ENCODE measurements at places on chromosomes 16 and 17.

DNA sequence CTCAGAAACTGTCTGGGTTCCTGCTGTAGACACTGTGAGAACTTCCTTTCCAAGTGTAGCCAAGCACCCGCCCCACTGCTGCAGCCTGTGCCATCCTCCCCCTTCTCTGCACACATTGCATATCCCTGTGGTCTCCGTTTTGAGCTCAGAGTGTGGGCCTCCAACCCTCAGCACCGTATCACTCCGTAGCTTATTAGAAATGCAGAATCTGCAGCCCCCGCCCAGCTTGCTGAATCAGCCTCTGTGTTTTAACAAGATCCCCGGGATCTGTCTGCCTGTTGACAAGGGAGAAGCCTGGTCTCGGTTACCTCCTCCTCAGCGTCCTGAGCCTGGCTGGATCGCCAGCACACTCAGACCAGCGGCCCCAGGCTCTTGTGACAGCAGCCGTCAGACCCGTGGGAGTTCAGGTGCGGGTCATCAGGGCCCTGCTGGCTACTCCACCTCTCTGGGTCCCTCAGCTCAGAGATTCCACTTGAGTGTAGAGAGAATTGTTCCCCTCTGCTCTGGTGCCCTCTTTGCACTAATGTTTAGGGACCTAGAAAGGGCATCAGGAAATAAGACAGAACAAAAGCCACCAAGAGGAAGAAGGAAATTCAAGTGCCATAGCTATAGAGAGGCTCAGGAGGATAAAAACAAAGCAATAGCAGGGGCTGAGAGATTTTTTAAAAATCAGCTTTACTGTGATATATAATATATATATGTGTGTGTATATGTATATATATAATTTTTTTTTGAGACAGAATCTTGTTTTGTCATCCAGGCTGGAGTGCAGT, 92.3 kb downstream of the PITPNC1 start:
- DNase-seq = peak; percentile 76

GRCh38 chr17:32495359-32496231, 8.8 kb downstream of the CDK5R1 start:
- DNase-seq = peak; percentile 66

DNA sequence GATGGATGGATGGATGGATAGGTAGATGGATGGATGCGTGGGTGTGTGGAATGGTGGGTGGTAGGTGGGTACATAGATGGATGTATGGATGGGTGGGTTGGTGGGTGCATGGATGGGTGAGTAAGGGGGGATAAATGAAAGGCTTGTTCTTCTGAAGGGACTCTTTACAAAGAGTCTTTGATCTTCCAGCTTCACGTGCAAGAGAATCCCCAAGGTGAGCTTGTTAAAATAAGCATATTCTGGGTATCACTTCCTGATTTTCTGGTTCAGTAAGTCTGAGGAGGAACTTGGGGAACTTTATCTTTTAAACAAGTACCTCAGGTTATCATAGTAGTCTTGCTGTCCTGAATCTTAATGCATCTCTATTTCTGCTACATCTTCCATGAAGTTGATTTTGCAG, 639.1 kb downstream of the MAF start:
- no peak for DNase-seq

DNA sequence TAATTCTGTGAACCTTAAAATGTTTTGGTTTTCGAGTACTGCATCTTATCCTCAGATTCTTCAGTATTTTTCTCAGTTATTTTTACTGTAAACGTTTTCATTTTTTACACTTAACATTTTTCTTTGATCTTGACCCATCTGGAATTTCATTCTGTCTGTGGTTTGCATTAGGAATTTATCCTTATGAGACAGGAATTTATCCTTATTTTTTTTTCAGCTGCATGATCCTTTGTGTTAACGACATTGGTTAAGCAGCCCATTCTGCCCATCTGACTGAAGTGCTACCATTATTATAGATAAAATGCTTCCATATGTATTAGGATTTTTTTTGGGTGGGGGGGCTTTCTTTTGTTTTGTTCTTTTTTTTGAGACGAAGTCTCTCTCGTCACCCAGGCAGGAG, 41.0 kb downstream of the SNX29 start:
- no peak for DNase-seq

DNA sequence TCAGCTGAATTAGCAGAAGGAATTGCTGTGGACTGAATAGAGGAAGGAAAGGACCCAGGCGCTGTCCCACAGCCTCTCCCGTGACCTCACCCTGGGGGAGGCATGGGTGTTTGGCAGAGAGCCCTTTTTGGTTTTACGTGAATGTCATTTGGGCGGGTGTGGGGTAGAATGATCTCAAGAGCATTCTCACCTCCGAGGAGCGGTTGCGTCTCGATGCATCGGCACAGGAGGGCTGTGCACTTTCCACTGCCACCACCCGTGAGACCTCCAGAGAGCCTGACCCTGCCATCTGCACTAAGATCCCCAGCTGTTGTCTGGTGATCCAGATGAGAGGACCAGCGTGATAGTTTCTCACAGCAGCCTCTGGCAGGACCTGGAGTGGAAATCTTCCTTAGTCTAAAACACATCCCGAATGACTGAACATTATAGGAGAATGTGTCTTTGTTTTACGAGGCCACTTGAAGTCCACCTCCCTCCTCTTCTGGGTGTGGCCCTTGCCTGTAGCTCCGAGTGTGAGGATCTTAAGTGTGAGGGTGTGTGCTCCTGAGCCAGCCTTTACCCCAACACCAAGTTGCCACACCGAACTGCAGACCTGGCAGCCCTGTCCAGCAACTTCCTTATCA, 29.3 kb downstream of the FOXK2 start:
- no peak for DNase-seq

DNA sequence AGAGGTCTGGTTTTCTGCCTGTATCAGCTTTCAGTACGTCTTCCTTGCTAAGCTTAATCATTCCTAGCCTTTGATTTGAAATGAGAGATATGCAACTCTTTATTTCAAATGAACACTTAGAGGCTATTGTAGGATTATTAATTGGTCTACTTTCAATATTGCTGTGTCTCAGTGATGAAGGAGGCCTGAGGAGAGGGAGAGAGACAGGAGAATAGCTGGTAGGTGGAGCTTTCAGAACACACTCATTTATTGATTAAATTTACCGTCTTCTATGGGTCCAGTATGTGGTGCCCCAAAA, 187.0 kb downstream of the BCAS3 start:
- no peak for DNase-seq

DNA sequence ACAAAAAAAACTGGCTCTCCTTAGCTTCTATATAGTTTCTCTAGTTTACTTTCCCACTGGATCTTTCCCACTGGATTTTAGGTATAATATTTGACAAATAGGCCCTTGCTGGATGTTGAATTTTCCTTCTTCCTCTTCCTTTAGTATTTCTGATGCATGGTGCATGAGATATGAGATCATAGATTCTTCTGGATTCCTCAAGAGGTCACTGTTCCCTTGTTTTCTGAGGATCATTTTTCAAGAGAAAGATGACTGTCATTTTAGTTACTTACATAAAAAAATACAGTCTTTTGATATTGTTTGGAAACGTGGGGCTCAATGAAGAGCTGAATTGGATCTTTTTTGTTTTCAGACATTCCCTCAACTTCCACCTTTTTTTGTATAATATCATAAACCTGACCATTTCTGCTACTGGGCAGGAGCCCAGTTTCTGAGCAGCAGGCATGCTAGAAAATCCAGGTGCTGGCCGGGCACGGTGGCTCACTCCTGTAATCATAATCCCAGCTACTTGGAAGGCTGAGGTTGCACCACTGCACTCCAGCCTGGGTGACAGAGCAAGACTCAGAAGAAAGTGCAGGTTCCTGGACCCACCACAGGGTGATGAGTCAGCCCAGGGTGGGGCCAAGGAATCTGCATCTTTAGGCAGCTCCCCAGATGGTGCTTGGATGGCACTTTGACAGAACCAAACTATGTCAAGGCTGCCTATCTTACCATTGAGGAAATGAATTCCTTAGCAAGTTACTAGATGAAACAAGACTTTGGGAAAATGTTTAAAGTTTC, 70.3 kb downstream of the SDR42E1 start:
- no peak for DNase-seq

- DNase-seq = peak; percentile 85
Measured at GRCh38 chr16:51762081-51762996, 611.3 kb upstream of the SALL1 start.

GRCh38 chr17:21003007-21003621, 39.7 kb downstream of the USP22 start:
- no peak for DNase-seq

DNA sequence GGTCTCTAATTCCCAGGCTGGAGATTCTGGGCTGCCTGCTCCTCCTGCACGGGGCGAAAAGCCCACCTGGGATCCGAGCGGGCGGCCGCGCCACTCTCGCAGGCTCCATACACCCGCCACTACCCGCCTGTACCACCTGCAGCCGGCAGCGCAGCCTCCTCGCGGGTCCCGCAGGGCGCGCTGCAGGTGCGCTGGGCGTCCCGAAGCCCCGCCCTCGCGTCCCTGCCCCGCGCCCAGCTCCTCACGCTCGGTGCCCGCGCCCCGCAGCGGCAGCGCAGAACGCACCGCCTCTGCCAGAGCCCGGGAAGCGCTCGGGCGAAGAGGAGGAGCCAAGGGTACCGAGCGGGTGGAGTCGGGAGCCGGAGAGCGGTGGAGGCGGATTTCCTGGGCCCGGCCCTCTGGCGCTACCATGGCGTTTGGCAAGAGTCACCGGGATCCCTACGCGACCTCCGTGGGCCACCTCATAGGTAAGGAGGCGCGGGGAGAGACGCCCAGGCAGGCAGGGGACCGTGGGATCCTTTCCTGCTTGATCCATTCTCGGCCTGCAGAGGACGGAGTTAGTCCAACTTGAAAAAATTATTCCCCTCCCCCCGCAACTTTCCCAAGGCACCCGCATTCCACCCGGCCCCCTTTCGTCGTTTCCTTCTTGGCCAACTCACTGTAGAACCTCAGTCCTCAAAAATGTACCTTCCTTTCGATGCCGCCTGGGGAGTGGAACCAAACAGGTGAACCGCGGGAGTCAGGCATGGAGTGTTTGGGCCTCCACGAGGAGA, at the start of gene TOM1L1:
TOM1L1 (plus strand) TSS at position 396 of the 773 bp plus-strand sequence; CDS start at position 410, 14 bp downstream.
- DNase-seq = peak; percentile 87

DNA sequence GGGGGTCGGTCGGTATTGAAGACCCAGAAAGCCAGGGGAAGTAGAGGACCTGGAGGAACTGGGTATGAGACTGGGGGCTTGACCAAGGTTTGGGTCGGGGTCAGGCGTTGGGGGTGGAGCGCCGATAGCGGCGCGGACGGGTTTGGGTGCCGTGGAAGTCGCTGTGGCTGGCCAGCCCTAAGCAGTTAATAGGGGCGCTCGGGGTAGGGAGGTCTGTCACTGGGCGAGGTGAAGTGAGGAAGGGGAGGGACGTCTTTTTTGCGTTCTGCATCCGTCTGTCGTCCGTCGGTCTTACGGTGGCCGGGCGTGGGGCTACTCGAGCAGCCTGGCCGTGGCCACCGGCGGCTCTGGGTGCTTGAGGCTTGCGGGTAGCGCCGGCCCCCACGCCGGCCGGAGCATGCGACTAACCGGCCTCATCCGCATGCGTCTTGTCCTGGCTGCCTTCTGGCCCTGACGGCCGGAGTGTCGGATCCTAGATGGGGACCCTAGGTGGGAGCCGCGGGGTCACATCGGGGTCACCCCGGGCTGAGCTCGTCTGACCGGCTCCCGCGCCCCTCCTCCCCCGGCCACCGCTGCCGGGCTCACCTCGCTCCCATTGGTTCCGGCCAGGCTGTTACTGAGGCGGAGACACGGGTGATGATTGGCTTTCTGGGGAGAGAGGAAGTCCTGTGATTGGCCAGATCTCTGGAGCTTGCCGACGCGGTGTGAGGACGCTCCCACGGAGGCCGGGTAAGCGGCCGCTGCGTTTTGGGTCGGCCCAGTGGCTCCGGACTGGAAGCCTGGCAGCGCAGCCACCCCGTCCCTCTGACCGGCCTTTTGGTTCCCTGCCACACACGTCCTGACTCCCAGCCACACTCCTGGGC, 10.3 kb upstream of the TMEM88 start:
- peak; percentile 96 for DNase-seq

- DNase-seq = no peak
Measured at GRCh38 chr16:54072237-54072636, 214.3 kb downstream of the IRX3 start.

- no peak for DNase-seq
Measured at GRCh38 chr16:72168365-72168764, 3.6 kb downstream of the PMFBP1 start.

DNA sequence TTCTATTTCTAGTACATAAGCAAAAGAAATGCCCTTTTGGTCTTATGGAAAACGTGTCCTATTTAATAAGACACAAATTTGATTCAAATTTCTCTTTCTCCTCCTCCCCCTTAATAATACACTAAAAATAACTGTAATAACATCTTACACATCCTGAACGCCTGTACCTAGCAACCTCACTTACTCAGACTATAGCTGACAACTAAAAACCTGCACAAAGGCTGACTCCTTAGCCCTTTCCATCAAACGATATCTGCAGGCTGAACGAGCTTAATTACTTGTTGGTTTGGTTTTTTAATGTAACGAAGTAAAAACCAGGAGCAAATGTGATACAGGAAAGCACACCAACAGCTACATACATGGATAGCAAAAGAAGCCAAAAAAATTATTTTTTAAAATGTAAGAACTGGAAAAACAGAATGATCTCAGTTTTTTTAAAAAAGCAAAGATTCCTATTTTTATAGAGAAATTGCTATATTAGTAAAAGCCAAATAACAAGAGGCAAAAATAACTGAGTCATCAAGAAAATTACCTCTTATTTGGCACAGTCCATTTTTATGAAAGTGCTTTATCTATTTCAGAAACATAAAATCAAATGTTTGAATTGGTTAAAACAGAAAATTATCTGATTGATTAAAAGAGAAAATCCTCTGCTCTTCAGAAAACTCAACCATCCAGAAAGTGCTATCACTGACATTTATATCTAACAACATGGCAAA, 23.5 kb downstream of the ADCY9 start:
- DNase-seq = no peak

DNA sequence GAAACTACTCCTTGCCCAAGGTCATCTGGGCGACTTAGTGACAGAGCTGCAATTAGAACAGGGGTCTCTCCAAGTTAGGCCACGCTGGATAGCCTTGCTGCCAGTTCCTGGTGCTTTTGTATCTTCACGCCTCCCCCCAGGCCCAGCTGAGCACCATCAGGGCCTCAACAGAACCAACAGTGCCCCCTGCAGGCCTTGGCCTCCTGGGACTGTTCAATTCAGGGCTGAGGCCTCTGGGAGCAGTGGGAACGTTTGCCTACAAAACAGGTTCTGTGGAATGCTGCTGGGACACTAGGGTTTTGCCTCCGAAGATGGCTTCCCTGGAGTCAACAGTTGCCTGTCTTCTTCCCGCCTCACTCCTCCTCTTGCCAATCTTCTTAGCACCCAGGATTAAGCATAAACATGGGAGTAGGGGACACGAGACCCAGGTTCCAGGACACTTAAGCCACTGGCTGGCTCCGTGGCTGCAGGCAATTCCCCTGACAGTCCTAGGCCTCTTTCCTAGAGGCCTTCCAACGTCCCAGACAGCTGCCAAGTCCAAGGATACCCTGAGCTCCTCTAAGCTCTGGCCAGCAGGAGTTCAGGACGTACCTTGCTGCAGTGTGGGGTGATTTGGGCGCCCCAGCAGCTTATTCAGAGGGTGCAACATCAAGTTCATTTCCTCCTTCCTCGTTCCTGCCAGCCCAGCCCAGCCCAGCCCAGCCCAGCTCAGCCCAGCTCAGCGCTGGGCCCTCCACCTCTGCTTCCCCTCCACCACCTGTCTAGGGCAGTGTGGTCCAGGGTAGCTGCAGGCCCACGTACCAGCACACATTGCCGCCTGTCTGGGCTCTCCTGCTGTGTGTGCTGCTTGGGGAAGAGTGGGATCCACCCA, 246.6 kb upstream of the RPL38 start:
- peak; percentile 95 for DNase-seq

GRCh38 chr16:67608364-67608763, 36.6 kb upstream of the CARMIL2 start:
- no peak for DNase-seq
